ENCODE measurements at places on chromosomes 13 and 19.

DNA sequence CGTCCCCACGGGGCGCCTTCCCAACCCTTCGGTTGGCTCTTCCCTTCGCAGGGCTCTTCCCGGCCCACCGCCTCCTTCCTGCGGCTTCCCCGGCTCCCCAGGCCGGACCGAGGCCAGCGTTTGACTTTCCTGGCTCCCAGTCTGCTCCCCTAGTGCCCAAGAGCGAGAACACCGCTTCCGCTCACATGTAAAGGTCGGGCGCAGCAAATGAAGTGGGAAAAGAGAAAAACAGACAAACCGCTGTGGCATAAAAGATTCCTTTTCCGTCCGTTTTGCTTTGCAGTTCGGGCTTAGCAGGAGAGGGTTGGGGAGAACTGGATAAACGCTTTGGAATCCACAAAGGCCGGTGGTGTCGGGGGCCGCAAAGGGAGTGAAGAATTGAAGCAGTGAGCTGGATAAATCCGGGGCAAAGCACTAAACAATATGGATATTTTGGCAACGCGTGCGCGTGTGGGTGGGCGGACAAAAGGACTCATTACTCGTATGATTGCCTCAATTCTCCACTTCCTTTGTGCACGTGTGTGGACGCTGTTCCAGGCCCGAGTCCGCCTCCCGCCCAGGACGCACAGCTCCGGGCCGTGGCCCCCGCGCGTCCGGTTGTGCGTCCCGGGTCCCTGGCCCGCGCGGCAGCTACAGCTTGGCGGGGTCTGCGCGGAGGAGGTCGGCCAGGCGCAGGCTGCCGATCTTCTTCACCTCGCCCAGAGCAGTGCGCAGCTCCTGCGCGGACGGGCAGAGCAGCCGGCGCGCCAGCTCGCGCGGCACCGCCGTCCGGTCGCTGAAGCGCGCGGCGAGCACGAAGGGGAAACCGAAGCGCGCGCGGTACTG lies 8.6 kb upstream of the CDX2 start:
- DNase-seq = no peak

GRCh38 chr13:32021785-32022184 lies 9.8 kb upstream of the FRY start:
- DNase-seq = no peak

DNA sequence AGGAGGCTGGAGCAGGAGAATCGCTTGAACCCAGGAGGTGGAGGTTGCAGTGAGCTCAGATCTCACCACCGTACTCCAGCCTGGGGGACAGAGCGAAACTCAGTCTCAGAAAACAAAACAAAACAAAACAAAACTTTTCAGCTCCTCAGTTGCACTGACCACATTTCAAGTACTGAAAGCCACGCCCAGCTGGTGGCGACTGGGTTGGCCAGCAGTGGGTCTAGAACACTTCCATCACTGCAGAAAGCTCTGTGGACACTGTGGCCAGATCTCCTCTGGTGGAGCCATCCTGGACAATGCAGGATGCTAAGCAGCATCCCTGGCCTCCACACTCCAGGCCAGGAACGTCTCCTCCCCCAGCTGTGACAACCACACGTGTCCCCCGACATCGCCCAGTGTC lies 21.1 kb downstream of the TLE2 start:
- DNase-seq = no peak

DNA sequence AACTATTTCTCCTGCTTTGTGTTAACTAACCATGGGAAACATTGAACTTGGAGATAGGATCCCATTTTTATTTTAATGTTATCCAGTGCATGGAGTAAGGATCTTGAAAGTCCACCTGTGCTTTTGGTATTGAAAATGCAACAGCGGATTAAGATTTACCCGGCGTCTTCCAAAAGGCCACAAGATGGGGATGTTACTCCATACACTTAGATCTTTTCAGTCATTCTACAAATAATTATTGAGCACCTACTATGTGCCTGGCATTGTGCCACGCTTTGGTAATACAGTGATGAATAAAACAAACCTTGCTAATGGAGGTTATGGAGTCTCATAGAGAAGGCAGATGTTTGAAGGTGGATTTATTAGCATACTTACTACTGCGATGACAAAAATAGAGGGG lies 56.9 kb downstream of the RFC3 start:
- DNase-seq = no peak

GRCh38 chr13:99269627-99270241 lies 11.6 kb upstream of the GPR18 start:
- DNase-seq = no peak

- DNase-seq = no peak
Observed at GRCh38 chr19:10817291-10818038, 18.5 kb downstream of the TMED1 start.

GRCh38 chr19:9054765-9055164 lies 32.1 kb upstream of the OR1M1 start:
- no peak for DNase-seq

DNA sequence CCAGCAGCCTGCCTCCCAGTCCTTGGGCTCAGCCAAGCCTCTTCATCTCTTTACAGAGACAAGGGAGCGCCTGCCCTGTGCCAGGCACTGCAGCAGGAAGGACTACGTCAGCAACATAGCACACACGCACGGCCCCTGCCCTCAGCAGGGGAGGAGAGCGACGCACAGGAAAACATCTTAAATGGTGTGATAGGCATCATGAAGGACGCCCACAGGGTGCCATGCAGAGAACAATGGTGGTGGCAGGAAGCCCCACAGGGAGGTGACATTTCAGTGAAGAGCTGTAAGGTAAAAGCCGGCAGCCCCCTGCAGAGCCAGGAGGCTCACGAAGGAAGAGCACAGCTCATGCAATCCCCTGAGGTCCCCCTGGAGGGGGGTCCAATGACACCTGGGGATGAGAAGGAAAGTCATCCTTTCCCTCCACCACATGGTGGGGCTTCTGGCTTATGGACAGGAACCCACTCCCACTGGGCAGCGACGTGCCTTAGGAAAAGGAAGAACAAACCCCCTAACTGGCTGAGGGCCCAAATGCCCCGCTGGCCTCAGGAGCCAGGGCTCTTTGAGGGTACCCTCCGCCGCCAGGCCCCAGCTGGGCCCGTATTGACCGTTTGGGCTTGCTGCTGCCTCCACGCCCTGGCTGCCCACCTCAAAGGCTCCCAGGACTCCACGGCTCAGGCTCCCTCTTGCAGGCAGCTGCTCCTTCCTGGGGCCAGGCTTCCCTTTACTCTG lies 37.3 kb upstream of the C13orf42 start:
- DNase-seq = no peak

DNA sequence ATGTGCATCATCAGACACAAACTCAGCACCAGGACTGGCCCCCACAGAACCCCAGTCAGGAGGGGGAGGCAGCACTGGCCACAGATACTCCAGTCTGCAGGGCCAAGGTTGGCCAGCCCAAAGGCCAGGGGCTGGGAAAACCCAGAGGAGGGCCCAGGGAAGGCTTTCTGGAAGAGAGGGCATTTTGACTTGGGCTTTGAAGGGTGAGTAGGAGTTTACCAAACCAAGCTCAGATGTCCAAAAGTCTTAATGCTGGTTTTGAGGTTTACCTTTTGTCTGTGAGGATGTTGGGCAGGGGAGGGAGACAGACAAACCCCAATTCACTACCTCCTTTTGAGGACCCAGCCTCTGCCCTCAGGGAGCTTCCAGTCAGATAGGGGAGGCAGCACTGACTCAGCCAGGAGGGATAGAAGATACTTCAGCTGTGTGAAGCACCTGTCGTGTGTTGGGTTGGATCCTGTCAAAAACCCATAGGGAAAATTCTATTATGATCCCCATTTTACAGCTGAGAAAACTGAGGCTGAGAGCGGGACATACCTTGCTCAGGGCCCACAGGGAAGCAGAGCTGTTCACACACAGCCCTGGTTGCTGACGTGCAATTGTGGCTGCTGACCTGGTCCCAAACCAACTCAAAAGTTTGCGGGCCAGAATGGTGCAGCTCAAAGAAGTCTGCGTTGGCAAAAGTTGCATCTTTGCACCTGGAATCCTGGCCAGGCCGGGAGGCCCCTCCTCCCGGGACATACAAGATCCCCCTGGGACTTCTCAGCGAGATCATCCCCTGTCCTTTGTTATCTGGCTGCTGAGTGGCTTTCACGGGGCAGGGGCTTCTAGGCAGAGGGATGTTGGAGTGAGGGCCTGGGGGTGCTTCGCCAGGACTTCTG lies 13.1 kb downstream of the CILP2 start:
- DNase-seq = no peak

DNA sequence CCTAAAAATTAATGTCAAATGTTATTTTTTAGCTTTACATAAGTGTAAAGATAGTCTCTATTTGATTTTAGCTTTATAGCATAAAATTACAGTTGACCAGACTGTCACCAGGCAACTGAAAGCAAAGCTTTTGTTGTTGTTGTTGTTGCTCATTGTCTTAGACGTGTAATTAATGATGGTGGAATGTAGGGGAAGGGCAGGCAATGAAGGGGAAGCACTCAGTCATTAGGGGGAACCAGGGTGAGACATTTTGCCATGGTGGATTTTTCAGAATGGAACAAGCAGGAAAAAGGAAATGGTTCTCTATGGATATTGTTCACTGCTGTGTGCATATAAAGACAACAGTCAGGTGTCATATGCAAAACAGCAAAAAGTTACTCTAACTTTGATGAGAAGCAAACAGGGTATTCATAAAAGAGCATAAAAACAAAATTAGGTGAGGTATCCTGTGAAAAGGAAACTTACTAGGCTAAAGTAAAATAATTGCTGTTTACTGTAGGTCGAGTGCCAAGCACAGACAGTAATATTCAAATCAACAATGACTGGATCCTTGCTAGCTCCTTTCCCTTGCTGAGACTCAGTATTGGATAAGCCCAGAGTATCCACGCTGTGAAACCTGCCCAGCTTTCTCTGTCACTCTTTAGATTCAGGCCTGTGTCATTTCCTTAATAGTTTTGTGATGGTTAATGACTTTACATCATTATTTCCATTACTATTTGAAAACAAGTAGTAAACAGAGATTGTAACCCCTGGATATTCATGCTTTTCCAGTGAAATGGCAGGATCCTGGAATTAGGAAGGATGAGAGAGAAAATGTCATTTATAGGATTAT lies 110.5 kb downstream of the LRCH1 start:
- DNase-seq = no peak

GRCh38 chr13:35866801-35867200 lies 264.4 kb downstream of the DCLK1 start:
- no peak for DNase-seq

- DNase-seq = no peak
Observed at GRCh38 chr13:44146138-44146537, 227.5 kb upstream of the SERP2 start.

DNA sequence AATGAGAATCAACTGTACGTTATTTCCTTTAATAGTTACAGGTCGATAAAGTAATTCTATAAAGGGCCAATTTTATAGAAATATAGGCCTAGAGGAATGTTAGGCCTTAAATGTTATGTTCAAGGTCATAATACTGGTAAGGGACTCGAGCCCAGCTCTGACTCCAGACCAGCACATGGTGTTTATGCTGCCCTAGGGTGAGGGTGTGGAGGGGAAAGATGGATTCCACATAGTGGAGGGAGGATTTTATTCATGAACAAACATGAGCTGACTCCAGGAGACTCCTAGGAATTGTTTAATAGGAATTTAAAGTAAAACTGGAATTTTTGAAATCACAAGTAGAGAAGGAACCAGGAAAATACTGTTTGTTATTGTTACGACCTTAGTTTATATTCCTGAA lies 139.9 kb downstream of the LACC1 start:
- no peak for DNase-seq

- DNase-seq = no peak
Observed at GRCh38 chr19:28889941-28890670, 322.8 kb downstream of the UQCRFS1 start.

DNA sequence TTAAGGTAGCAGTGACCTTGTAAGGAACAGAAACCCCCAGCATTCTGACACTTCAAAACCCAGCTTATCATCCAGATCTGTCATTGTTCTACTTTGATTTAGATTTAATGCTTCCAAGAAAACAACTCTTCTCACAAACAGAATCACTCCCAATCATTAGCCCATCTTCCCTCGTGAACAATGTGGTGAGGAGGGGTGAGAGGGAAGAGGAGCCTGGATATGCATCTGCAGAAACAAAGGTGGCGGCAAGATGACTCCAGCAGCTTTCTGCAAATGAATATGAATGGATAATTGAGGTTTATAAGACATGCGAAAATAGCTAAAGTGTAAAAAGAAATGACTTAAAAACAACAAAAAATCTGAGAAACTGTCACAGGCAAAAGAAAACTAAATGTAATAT lies 859.9 kb upstream of the SLC10A2 start:
- no peak for DNase-seq

GRCh38 chr13:104143760-104144416 lies 1077.7 kb upstream of the SLC10A2 start:
- DNase-seq = no peak

DNA sequence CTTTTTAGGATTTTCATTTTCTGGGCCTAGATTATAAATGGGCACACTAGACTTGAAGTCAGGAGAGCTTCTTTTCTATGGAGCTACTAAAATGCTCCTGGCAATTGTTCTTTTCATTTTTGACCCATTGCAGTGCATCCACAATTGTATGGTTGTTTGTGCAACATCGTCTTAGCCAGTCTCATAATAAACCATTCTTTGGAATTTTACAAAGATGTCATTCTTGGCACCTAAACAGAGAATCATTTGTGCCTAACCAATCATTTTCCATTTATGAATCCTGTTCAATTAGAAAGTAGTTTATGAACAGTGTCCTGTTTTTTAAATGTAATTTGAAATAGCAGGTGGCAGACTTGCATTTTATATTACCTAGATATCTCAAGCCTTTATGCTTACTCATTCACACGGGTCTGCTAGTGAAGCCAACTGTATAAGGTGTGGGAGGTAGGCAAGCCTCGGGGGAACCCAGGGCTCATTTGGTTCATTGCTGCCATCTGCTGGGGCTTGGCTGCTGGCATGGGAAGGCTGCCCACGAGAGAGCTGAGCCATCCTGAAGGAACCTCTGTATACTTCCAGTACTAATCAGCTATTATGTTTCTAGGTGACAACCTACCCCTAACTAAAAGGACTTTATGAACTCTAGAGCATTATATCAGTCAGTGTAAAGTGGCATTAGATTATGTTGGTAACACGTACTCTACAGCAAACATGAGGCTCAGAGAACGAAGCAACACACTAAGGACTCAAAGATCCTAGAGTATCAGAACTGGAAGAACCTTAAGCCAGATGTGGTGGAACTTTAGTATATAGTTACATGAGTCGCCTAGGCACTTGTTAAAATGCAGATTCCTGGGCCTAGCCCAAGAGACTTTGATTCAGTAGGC lies 60.0 kb downstream of the TPT1 start:
- DNase-seq = peak; percentile 30

- no peak for DNase-seq
Observed at GRCh38 chr19:27779954-27780353, 1433.0 kb downstream of the UQCRFS1 start.

- DNase-seq = peak; percentile 27
Observed at GRCh38 chr19:18208098-18208951, 4.5 kb upstream of the RAB3A start.

DNA sequence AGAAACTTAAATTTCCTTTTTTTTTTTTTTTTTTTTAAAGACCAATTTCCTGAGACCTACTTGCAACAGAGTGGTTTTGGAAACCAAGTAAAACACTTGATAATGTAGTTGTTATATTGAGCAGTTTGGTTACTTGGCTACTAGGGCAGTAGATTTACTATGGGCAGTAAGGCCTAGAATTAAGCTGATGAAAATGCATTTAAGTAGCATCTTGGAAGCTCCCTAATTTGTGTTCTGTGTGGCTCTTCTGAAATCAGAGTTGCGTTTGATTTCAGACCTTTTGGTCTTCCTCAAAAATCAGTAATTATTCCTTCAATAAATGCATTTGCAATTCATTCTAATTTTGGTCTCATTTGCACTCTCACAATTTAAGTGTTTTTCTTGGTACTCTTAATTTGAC lies 810 bp downstream of the GPR180 start:
- DNase-seq = no peak

GRCh38 chr13:99057310-99057975 lies 79.6 kb upstream of the DOCK9 start:
- no peak for DNase-seq
